ENCODE measurements at places on chromosomes 5 and 9.

GRCh38 chr5:88954511-88954910, 71.5 kb upstream of the MEF2C start:
- no peak for DNase-seq

- no peak for DNase-seq
Measured at GRCh38 chr9:38621434-38622287, 1.3 kb upstream of the ANKRD18A start.

DNA sequence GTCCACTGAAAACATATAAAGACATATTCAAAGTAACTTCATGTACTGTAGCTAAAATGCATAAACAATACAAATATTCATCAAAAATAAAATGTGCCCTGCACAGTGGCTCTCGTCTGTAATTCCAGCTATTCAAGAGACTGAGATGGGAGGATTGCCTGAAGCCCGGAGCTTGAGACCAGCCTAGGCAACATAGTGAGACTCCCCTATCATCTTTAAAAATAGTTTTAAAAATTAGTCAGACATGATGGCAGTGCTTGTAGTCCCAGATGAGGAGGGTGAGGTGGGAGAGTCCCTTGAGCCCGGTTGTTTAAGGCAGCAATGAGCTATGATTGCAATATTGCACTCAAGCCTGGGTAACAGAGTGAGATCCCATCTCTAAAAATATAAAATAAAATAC, 534.1 kb downstream of the ANXA1 start:
- no peak for DNase-seq

- DNase-seq: no peak
Measured at GRCh38 chr5:74378464-74378863, 262.1 kb downstream of the ENC1 start.

DNA sequence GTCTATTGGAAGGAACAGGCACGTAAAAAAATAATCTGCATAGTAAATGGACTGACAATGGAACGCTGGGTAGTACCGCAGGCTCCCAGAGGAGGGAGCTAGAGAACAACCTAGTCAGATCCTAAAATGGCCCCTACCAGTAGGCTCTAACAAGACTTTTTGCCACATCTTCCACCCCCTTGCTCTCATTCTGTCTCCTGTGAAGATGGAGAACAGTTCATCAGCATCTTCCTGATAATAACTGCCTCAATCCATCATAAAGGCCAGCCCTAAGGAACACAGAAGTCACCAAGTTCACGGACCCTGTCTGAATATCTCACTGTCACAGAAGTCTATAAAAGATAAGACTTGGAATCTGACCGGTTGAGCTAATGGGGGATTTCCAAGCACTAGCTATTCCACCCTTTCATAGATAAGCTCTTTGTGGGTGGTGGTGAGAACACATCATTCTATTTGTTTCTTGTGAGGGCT, 133.4 kb downstream of the SLC1A3 start:
- peak; percentile 69 for DNase-seq

- DNase-seq: no peak
Measured at GRCh38 chr5:891117-891836, 1.3 kb downstream of the BRD9 start.

DNA sequence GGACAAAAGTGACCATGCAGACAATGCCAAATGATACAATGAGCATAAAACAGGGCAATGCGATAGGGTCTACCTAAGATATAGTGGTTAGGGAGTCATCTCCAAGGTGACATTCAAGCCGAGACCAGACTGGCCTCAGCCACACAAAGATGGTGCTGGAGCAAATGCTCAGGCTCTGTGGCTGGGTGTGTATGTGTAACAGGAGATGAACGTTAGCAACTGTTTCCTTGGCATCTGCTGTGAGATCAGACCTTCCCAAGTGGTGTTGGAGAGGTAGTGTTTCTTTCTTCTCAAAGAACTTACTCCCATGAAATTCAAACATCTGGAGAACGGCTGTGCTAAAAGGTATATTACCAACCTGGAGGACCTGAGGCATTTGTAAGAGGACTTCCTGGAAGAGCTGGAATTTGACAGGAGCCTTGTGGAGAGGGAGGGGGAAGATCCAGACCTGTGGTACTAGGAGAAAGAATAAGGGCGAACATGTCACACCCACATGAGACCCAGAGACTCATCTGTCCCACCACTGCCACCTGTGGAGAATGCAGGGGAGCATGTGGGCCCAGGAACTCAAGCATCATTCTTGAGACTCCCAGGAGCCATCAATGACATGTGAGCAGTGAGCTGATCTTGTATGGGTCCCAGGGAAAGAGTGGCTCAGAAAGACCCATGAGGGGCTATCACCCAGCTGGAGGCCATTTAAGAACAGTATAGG, 21.4 kb upstream of the ANXA6 start:
- DNase-seq: no peak

- DNase-seq: no peak
Measured at GRCh38 chr5:74156728-74157383, 483.7 kb downstream of the ENC1 start.

Measured in CMK (cell line).